ENCODE measurements at places on chromosomes 3 and 15.

DNA sequence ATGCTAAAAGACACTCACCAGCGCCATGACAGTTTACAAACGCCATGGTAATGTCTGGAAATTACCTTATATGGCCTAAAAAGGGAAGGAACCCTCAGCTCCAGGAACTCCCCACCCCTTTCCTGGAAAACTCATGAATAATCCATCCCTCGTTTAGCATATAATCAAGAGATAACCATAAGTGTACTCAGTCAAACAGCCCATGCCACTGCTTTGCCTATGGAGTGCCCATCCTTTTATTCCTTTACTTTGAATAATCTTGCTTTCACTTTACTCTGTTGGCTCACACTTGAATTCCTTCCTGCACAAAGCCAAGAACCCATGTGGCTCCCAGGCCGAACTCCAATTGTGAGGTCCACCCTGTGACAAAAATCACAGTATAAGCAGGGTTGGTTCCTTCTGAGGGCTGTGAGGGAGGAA, 19.1 kb upstream of the FSTL1 start:
- no peak for DNase-seq

DNA sequence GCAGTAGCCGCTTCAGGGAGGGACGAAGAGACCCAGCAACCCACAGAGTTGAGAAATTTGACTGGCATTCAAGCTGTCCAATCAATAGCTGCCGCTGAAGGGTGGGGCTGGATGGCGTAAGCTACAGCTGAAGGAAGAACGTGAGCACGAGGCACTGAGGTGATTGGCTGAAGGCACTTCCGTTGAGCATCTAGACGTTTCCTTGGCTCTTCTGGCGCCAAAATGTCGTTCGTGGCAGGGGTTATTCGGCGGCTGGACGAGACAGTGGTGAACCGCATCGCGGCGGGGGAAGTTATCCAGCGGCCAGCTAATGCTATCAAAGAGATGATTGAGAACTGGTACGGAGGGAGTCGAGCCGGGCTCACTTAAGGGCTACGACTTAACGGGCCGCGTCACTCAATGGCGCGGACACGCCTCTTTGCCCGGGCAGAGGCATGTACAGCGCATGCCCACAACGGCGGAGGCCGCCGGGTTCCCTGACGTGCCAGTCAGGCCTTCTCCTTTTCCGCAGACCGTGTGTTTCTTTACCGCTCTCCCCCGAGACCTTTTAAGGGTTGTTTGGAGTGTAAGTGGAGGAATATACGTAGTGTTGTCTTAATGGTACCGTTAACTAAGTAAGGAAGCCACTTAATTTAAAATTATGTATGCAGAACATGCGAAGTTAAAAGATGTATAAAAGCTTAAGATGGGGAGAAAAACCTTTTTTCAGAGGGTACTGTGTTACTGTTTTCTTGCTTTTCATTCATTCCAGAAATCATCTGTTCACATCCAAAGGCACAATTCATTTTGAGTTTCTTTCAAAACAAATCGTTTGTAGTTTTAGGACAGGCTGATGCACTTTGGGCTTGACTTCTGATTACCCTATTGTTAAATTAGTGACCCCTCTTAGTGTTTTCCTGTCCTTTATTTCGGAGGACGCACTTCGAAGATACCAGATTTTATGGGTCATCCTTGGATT, at the start of gene MLH1:
Gene MLH1 (plus strand): TSS at position 193 of the 958 bp plus-strand sequence. CDS start 30 bp downstream, at position 223.
- DNase-seq, result peak; percentile 99

- no peak for DNase-seq
These were observed 229.5 kb upstream of the ROPN1 start for GRCh38 chr3:124221422-124221821.

DNA sequence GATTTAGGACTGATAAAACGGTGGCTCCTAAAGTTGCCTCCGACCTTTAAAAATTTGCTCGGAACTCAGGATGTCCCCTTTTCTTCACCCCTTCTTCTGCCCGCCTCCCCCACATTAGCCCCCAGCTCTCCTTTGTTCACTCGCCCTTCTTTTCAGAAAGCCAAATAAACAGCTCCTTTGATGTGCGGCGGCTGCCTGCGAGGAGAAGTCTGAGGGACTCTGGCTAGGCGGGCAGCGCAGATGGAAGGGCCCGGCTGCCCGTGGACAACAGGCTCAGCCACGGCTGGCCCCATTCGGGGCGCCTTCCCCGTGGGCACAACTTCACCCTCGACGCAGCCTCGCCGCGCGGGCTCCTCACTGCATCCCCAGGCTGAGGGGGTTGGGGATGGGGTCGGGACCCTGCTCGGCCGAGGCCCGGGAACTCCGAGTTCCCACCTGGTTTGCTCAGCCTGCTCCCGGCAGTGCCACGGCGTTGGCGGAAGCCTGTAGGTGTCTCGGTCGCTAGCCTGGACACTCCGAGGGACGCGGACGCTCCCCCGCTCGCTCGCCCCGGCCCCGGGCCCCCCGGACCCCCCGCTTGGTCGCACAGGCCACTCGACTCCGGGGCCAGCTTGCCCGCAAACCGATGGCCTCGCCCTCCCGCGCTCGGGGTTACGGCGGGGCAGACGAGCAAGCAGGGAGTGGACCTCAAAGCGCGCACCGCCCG, 897 bp upstream of the TLE3 start:
- no peak for DNase-seq

- DNase-seq, result no peak
These were observed 375.6 kb upstream of the TPRG1 start for GRCh38 chr3:188796122-188796631.

GRCh38 chr3:49707113-49707480, 12.4 kb downstream of the AMIGO3 start:
- no peak for DNase-seq

DNA sequence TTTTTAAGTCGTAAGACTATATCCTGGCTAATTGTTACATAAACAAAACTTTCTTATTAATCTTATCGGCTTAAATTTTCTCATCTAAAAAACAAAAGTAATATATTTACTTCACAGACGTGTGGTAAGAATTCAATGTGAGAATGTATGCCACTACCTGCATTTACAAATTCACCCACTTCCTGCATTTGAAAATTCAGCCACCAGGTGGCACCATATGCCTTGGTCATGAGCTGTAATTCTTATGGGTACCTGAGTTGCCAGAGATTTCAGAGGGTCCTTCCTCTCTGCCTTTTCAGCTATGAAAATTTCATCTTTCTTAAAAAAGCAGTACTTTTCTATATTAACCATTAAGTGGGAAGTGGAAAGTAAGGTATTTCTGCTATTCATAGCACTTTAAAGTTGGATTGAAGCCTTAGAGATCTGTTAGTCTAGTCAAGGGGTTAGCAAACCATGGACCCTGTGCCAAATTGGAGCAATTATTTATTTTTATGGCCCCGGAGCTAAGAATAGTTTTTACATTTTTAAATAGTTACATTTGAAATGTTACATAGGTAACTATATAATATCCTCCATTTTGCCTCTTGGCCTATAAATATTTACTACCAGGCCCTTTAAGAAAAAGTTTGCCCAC, 127.8 kb downstream of the HCN4 start:
- DNase-seq, result peak; percentile 58

- no peak for DNase-seq
These were observed 167.9 kb downstream of the FMN1 start for GRCh38 chr15:33026614-33027013.

GRCh38 chr3:115254492-115255196, 107.6 kb upstream of the ZBTB20 start:
- no peak for DNase-seq

- no peak for DNase-seq
These were observed 187.6 kb downstream of the NLGN1 start for GRCh38 chr3:173584838-173585831.

DNA sequence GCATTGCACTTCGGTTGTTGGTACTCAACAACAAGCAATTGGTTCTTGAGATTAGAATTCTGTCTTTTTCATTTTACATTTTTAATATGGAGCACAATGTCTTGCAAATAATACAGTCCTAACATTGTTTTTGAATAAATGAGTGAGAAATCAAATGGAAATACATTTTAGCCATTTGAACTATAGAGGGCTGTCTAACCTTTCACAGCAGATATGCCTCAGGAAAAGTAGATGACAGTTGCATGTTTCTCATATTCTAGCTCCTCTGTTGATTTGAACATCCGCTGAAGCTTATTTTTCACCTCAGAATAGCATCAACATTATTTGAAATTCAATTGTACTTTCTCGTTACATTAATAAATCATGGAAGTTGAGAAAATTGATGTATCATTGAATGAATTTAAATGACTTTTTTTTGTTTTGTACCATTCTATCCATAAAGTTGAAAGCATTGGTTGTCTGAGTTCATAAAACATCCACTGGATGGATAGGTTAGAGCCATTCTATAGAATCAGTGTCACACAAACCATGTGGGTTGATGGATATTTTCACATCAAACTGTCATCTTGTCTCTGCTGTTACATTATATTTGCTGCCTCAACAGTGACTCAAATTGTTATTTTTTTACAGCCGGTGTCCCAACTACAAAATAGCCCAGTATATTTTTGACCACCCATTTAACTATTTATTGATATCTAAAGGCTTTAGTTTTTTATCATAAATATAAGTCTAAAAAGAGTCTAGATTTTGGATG, 928.3 kb downstream of the NSUN3 start:
- no peak for DNase-seq

DNA sequence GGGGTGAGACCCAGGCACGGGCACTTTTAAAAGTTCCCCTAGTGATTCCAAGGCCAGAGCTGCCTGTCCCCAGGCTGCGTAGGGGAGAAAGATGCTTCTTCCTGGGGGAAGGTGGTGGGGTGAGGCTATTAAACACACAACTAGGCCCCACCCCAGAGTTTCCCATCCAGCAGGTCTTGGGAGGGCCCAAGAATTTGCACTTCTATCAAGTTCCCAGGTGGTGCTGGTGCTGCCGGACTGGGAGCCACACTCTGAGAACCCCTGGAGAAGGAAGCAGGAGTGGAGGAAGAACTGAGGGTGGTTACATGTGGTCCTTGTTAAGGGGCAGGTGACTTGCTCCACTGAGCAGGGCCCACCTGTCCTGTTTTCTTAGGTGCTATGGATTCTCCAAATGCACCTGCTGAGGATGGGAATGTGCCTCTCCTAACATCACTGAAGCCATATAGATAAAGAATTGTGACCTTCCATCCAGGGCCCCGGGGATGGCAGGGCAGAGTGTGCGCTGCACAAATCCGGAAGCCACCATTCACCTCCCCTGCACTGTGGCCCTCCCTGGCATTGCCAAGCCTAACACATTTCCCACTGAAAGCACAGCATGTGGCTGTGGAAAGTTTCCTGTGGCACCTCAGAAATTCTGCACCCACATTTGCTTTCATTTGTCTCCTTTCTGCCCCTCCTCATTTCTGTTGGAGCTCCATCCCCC, 111.5 kb upstream of the MEF2A start:
- DNase-seq, result no peak

GRCh38 chr3:49266410-49267095, 10.5 kb downstream of the C3orf62 start:
- DNase-seq, result no peak
